ENCODE measurements at places on chromosomes 2 and 18.

- no peak for DNase-seq
Observed at GRCh38 chr18:46163091-46163490, 58.9 kb downstream of the HAUS1 start.

GRCh38 chr2:47264143-47264542 lies 109.0 kb upstream of the STPG4 start:
- no peak for DNase-seq

GRCh38 chr2:88842656-88843460 lies 151.4 kb downstream of the RPIA start:
- DNase-seq, result no peak

- no peak for DNase-seq
Observed at GRCh38 chr2:84811839-84812431, 68.9 kb downstream of the TRABD2A start.

- DNase-seq, result peak; percentile 0
Observed at GRCh38 chr2:206084439-206084869, 1.5 kb downstream of the INO80D start.

GRCh38 chr2:238914648-238915015 lies 66.7 kb downstream of the TWIST2 start:
- DNase-seq, result no peak

DNA sequence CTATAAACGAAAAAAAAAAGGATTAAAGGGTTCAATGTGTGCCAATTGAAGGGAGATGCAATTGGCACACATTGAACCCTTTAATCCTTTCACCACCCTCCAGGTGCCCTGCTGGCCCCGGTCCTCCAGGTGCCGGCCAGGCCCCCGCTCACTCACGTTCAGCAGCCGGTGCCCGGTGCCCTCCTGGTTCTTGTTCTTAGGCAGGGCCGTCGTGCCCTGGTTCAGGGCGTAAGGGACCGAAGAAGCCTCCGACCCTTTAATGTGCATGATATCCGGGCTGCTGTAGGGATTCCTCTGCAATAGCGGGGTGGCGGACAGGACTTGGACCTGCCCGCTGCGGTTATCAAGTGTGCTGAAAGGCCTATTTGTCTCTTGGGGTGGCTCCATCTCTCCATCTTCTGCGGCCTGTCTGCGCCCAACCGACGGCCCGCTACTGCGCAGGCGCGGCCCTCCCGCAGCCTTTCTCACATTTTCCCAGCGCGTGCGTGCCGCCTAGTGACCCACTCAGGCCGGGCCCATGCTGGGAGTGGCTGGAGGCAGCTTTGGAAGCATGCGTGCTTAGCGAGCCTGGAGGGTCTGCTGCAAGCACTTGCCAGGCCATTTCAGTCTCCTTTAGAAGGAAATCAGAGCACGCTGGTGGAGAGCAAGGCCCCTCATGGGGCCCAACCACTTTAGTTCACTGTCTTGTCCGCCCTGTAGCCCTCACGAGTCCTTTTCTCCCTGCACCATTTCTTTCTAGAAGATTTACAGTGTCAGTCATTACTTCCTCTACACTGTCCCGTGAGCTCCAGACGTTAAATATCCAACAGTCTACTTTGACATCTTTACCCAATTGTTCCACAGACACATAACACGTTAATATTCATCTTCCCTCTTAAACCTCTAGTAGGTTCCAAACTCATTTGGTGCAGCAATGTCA lies 24.3 kb downstream of the TMEM237 start:
- no peak for DNase-seq

- no peak for DNase-seq
Observed at GRCh38 chr18:13265008-13265910, 46.7 kb downstream of the LDLRAD4 start.

DNA sequence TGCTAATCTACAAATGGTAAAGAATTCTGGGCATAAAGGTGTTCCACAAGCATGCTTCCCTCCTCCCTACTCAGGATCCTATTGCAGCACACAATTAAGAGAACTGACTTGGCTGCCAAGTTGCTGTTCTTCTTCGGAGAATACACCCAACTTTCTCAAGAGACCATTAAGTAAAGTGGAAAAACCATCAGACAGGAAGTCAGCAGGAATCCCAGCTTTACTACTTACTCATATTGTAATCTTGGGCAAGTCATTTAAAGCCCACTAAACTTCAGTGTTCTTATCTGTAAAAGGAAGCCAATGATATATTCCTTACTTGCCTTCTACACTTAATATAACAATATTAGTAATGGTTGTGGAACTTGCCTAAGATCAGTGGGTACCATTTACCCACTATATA lies 37.8 kb downstream of the PSTPIP2 start:
- DNase-seq, result no peak
